ENCODE measurements at places on chromosomes 7 and 10.

- no peaks in the 10 kb centered on the region for H3K27me3 ChIP-seq
- no peaks in the 10 kb centered on the region for H3K4me1 ChIP-seq
- no peak for DNase-seq
- H3K27ac ChIP-seq, result no peak overlapping the region
Measured at GRCh38 chr7:108078211-108078673, 51.9 kb downstream of the LAMB4 start.

DNA sequence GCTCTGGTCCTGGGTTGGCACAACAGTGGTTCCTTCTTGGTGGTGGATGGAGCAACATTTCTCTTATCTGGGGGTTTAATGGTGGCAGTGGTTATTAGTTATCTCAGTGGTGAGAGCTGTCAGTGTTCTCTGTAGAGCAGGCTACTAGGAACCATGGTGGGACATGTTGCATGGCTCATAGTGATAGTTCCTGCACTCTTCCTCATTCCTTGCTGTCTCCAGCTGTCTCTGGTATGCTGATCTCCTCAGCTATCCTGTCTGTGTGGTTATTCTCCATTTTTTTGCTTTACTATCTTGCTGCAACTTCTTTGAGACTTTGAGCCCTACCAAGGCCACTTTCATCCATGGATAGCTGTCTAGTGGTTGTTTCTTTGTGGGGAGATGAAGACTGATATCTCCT lies 44.0 kb downstream of the CCDC7 start:
- H3K27ac ChIP-seq, result no peak overlapping the region
- no peaks in the 10 kb centered on the region for H3K4me1 ChIP-seq
- no peaks in the 10 kb centered on the region for H3K27me3 ChIP-seq
- H3K36me3 ChIP-seq, result no peaks in the 10 kb centered on the region
- no peak overlapping the region for H3K4me3 ChIP-seq

DNA sequence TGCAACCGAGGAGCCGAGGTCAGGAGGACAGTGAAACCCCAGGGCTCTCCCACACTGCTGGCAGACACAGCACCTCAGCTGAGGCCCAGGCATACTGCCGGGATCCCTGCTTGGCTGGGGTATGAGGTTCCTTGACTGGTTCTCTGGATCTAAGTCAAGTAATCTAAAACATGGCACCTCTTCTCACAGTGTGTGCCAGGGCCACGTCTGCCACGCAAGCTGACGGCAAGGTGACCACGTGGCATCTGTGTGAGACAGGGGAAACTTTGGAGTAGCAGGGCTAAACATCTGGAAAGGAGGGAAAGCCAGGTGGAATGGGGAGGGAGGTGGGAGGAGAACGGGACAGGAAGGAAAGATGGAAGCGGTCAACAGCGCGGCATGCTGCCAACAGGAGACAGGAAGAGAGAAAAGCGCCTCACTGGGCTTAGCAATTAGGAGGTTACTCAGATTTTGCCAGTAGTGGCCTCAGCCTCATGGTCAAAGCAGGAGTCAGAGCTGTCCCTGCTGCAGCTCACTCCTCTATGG lies 103.7 kb downstream of the CXCL12 start:
- no peak overlapping the region for H3K4me3 ChIP-seq
- no peaks in the 10 kb centered on the region for H3K27me3 ChIP-seq
- no peak overlapping the region for H3K27ac ChIP-seq
- H3K4me1 ChIP-seq, result peaks cover 3% of the 10 kb centered on the region
- no peaks in the 10 kb centered on the region for H3K36me3 ChIP-seq

DNA sequence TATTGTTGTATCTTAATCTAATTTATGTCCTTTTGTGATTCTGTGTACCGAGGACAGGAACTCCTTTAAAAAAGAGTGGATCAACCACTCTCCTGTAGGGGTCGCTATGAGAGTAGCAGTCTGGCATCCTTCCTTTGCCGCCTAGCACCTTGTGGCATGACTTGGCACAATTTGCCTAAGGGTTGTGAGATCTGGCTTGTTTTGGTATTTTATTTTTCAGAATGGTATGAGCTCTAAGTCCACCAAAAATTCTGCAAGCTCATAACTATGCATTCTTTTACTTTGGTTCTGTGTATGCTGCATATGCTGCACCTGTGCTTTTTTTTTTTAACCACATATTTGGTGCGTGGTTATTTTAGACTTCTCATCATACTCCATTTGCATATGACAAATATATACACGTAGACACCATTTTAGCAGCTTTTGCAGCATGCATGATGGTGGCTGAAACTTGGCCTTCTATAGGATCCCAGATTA lies 112.8 kb downstream of the CDK14 start:
- H3K4me3 ChIP-seq, result no peak overlapping the region
- no peak overlapping the region for H3K27ac ChIP-seq
- peaks cover 40% of the 10 kb centered on the region for H3K4me1 ChIP-seq
- DNase-seq, result peak; percentile 83
- no peaks in the 10 kb centered on the region for H3K36me3 ChIP-seq
- no peaks in the 10 kb centered on the region for H3K27me3 ChIP-seq

GRCh38 chr10:117514971-117515370 lies 27.6 kb upstream of the EMX2 start:
- H3K27ac ChIP-seq, result no peak overlapping the region
- H3K27me3 ChIP-seq, result no peaks in the 10 kb centered on the region
- H3K4me1 ChIP-seq, result peaks cover 6% of the 10 kb centered on the region
- no peak overlapping the region for H3K4me3 ChIP-seq
- DNase-seq, result no peak

DNA sequence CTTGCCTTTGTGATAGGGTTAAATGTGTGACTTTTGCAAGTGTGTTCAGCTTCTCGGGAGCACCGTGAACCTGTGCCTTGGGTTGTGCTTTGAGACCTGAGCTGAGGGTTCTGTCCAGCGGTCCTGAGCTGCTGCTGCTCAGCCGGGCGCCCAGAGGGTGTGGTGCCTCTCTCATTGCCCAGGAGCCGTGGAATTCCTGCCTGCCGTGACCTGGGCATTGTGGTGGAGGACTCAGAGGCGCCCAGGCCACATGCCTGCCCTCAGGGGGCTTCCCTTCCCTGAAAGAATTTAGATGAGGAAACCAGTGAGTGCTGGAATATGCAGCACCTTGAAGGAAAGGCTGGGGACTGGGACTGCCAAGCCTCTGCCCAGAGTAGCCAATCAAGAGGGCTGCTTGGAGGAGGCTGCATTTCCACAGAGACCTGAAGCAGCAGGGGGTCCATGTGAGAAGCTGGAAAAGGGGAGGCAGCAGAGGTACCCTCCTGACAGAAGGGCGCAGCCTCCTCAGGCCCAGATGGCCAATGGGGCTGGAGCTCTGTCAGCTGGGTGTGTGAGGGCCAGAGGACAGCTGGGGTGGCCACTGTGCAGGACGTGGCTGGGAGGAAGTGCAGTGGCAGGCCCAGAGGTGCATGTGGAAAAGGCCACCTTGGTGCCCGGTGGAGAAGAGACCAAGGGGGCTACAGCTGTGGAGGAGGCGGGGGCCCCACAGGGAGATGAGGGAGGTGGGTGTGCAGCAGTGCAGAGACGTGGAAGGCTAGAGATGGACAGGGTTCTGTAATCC lies 107.3 kb downstream of the NKX6-2 start:
- no peak for DNase-seq
- H3K27me3 ChIP-seq, result no peaks in the 10 kb centered on the region
- no peak overlapping the region for H3K4me3 ChIP-seq
- H3K27ac ChIP-seq, result no peak overlapping the region
- H3K4me1 ChIP-seq, result no peaks in the 10 kb centered on the region

GRCh38 chr7:84495128-84495527 lies 300.5 kb upstream of the SEMA3A start:
- H3K27me3 ChIP-seq, result no peaks in the 10 kb centered on the region
- no peak overlapping the region for H3K4me3 ChIP-seq
- no peak for DNase-seq
- H3K36me3 ChIP-seq, result no peaks in the 10 kb centered on the region
- H3K27ac ChIP-seq, result no peak overlapping the region

GRCh38 chr7:141071855-141072547 lies 1.9 kb upstream of the TMEM178B start:
- no peaks in the 10 kb centered on the region for H3K36me3 ChIP-seq
- no peak overlapping the region for H3K27ac ChIP-seq
- peak; percentile 35 for DNase-seq

- H3K27ac ChIP-seq, result no peak overlapping the region
- no peak overlapping the region for H3K4me3 ChIP-seq
- H3K36me3 ChIP-seq, result no peaks in the 10 kb centered on the region
- DNase-seq, result peak; percentile 52
- H3K27me3 ChIP-seq, result no peaks in the 10 kb centered on the region
Measured at GRCh38 chr7:38704041-38704547, 72.9 kb upstream of the AMPH start.
